Natural killer cell (primary cell): ENCODE measurements at places on chromosomes 2 and 18.
A peak's percentile ranks its signal among the peaks of the same experiment; 100 is the strongest.

DNA sequence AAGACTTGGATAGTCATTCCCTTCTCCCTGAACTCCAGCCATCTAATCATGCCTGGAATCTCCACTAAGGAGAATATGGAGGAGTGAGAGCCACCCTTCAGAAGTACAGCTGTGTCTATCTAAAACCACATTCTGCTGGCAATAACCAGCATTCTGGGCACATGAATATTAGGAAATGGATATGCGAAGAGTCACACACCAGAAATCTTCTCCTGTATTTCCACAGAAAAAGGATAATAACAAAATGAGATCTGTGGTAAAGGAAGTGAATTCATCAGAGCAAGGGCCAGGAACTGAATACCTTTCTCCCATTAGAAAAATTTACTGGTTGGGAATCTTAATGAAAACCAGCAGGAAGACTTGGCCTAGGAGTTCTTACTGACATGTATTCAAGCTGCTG lies 218.8 kb downstream of the SCG2 start:
- H3K27ac ChIP-seq = no peak overlapping the region
- H3K36me3 ChIP-seq = no peaks in the 10 kb centered on the region
- no peaks in the 10 kb centered on the region for H3K4me1 ChIP-seq
- no peaks in the 10 kb centered on the region for H3K27me3 ChIP-seq
- DNase-seq = no peak

- no peaks in the 10 kb centered on the region for H3K27me3 ChIP-seq
- DNase-seq = no peak
- peaks cover 1% of the 10 kb centered on the region for H3K4me1 ChIP-seq
- H3K27ac ChIP-seq = no peak overlapping the region
- H3K36me3 ChIP-seq = no peaks in the 10 kb centered on the region
Measured at GRCh38 chr2:119710281-119710680, 31.3 kb downstream of the TMEM177 start.

DNA sequence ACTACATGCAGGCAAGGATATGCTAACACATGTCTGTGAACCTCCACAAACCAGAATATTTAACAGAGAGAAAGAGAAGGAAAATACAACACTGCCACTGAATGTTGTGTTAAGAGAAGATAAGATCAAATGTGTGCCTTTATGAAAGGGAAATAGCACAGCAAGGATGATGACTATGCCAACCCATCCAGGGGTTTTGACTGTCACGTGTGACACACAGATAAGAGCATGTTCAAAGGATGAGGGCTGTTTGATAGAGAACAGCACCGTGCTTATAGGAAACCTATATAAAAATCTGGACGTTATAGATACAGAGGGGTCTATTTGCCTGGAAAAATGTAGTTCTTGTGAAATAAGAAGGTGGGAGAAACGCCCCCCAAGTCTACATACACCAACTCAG lies 911.8 kb downstream of the CPS1 start:
- no peak overlapping the region for H3K27ac ChIP-seq
- no peaks in the 10 kb centered on the region for H3K36me3 ChIP-seq
- H3K4me3 ChIP-seq = no peak overlapping the region
- H3K27me3 ChIP-seq = no peaks in the 10 kb centered on the region
- no peak for DNase-seq

DNA sequence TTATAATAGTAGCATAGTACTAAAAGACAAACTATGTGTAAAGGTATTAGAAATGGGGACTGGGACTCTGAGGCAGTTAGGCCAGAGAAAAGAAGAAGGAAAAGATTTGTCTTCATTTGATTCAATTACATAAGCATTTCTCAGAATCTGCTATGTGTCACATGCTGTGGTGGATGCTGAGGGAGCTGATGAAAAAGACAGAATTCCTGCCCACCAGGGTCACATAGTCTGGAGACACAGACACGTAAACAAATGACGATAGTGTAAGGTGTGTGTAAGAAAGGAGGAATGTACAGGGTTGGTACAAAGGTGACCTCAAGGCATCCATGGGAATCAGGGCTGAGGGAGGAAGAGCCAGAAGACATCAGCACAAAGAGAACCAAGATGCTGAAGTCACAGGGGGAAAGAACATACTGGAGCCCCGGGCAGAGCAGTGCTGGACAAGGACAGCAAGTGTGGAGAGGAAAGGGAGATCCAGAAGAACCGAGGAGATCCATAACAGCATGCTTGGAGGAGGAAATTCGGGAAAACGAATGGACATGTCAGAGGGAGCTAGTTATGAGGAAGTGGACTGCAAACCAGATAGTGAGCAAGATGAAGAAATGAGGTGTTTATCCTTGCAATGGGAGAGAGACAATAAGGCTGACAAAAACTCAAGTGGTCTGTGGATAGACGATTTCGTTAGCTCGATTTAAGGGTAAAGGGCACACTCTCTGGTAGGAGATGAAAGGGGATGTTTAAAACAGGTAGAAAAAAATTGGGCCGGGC lies 1.2 kb upstream of the MAPRE3 start:
- DNase-seq = no peak
- H3K27me3 ChIP-seq = peaks cover 2% of the 10 kb centered on the region
- peaks cover 14% of the 10 kb centered on the region for H3K4me1 ChIP-seq
- H3K4me3 ChIP-seq = no peak overlapping the region
- no peak overlapping the region for H3K27ac ChIP-seq

- H3K27ac ChIP-seq = peak overlapping the region; percentile 54
- H3K27me3 ChIP-seq = peaks cover 9% of the 10 kb centered on the region
- H3K4me3 ChIP-seq = peak overlapping the region; percentile 66
- peaks cover 17% of the 10 kb centered on the region for H3K4me1 ChIP-seq
- no peaks in the 10 kb centered on the region for H3K36me3 ChIP-seq
Measured at GRCh38 chr2:237474931-237475703, 11.9 kb upstream of the MLPH start.
